ENCODE measurements at places on chromosomes 3 and 15.

- DNase-seq = no peak
Observed at GRCh38 chr3:181906338-181906737, 194.6 kb downstream of the SOX2 start.

GRCh38 chr3:68360492-68360891, 571.9 kb downstream of the TAFA4 start:
- DNase-seq = no peak

- no peak for DNase-seq
Observed at GRCh38 chr3:183937601-183938286, 53.1 kb upstream of the PARL start.

GRCh38 chr3:14458434-14459275, 56.2 kb downstream of the SLC6A6 start:
- no peak for DNase-seq

DNA sequence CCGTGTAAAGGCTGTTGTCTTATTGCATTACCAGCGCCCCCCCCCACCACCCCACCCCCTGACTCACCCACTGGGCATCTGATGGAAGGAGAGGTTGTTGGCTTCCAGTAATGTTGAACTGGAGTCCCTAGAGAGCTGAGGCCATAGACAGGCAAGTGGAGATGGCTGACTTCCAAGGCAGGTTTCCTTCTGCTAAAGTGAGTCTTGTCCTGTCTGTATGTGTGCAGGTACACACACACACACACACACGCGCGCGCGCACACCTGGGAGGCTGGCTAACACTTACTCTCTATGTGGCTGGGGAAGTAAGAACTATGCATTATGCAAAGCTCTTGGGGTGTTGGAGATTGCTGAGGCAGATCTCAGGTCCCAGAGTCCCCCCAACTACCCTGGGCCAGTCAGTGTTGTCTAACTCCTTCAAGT, 1.6 kb upstream of the KY start:
- no peak for DNase-seq

DNA sequence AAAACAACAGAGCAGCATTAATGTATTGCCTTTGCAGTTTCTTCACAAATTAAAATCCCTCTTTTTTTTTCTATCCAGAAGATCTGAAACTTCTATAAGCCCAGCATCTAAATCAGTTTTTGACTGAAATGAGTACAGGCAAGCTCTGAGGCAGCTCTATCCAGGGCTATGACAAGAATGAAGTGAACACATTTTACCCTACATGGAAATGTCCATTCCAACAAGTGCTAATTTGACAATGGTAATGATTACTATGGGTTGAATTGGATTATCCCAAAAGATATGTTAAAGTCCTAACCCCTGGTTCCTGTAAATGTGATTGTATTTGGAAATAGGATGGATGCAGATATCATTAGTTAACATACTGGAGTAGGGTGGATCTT, 115.7 kb downstream of the RPL22L1 start:
- no peak for DNase-seq

GRCh38 chr15:69623392-69624154, 171.0 kb downstream of the RPLP1 start:
- no peak for DNase-seq

- DNase-seq = no peak
Observed at GRCh38 chr15:85834651-85835050, 39.9 kb upstream of the KLHL25 start.

GRCh38 chr15:85746641-85747040, 48.1 kb downstream of the KLHL25 start:
- no peak for DNase-seq

GRCh38 chr3:127062926-127063325, 80.0 kb downstream of the PLXNA1 start:
- no peak for DNase-seq

DNA sequence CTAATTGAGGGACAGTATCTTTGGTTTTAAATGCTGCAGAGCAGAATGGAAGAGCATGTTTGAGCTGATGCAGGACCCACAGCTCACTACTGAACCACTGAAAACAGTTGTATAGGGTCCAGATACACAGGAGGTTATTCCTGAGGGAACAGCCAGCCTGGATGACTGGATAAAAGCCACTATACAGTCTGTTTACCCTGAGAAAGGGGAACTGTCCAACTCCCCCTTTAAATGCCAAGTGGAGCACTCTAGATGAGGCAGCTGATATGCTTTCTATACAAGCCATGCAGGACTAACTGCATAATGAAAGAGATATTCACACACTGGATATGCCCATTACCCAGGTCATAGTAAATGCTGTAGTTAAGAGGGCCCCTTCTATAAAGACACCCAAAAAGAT, 138.6 kb downstream of the IMPG2 start:
- DNase-seq = no peak

DNA sequence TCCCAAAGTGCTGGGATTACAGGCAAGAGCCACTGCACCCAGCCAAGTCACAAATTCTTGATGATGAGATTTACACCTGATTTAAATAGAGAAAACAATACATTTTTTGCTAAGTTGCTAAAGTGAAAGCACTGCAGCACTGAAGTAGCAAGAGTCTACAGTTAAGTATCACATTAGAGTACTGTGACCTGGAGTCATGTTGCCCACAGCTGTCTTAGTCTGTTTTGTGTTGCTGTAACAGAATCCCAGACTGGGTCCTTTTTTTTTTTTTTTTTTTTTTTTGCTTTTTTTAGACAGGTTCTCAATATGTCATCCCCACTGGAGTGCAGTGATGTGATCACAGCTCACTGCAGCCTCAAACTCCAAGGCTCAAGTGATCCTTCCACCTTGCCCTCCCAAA, 23.2 kb upstream of the GNB4 start:
- DNase-seq = no peak

DNA sequence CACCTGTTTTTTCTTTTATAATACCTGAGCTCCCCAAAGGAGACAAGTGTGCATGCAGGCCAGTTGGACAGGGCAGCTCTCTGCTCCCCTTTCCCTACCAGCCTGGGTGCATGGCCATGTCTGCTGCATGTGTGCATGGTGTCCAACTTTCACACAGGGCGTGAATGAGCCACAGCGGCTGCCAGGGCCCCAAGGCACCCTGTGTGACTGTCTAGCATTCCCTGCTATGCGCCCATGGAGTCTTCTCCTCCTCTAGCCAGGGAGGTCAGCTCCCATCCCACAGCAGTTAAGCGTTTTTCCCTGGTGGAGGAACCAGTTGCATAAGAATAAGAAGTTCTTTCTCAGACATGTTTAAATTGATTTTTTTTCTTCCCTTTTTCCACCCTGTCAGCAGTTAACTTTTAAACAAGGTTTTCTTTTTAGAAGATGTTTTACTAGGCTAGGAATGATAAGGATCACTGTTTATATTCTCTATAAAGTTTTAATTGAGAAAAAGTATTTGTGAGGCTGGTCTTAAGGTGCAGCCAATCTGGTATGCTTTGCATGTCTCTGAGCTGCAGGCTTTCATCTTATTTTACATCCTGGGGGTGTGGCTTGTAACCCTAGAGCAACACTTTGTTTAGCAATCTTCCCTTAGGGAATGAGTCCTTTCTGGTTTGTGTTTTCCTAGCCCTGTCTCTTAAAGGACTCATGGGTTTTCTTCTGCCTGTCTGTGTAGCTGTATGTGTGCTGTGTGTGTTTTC, 20.5 kb upstream of the OR5H1 start:
- DNase-seq = no peak

GRCh38 chr3:185402561-185402960, 39.6 kb downstream of the MAP3K13 start:
- no peak for DNase-seq

- peak; percentile 98 for DNase-seq
Observed at GRCh38 chr3:48656061-48656840, 6.4 kb downstream of the CELSR3 start.

DNA sequence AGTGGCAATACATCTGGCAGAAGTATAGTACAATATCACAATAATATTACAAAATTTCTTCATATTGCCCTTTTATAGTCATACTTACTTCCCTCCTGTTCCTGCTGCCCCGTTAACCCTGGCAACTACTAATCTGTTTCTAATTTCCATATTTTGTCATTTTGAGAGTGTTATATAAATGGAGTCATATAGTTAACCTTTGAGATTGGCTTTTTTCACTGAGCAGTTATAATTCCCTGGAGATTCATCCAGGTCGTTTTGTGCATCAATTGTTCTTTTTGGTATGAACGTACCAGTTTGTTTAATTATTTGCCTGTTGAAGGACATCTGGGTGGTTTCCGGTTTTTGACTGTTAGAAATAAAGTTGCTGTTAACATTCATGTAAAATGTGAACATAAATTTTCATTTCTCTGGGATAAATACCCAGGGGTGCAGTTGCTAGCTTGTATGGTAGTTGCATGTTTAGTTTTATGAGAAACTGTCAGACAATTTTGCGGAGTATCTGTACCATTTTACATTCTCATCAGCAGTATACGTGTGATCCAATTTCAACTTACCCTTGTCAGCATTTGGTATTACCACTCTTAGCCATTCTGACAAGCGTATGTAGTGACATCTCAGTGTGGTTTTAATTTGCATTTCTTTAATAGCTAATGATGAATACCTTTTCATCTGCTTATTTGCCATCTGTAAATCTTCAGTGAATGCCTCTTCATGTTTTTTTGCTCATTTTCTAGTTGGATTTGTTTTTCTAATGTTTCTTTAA, 32.2 kb upstream of the IL20RB start:
- no peak for DNase-seq

GRCh38 chr15:81387621-81388435, 13.8 kb upstream of the TMC3 start:
- DNase-seq = no peak
